Stimulated activated CD8-positive, alpha-beta memory T cell treated with anti-CD3 and anti-CD28 coated beads, Interleukin-4, amount 100 ng/mL, for 4 hours (primary cell): ENCODE measurements at places on chromosomes 1 and 21.

DNA sequence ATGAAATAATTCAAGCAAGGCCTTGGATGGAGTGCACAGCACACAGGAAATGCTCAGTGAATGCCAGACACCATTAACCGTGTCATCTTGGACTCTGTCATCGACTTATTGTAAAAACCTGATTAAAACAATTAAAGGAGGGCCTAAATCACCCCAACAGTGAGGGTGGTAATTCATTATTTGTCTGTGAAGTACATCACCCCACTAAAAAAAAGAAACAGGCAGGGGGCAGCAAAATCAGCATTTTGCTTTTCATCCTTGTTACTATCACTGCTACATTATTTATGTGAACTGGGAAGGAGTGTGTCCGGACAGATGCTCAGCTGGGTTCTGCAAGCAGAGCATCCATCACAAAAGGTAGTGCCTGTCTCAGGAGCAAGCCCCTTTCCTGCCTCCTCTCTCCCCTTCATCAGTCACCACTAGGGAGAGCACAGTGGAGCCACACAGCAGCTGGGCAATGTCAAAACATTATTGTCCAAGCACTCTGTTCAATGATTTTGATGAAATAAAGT, 98.5 kb downstream of the RERE start:
- DNase-seq = no peak

DNA sequence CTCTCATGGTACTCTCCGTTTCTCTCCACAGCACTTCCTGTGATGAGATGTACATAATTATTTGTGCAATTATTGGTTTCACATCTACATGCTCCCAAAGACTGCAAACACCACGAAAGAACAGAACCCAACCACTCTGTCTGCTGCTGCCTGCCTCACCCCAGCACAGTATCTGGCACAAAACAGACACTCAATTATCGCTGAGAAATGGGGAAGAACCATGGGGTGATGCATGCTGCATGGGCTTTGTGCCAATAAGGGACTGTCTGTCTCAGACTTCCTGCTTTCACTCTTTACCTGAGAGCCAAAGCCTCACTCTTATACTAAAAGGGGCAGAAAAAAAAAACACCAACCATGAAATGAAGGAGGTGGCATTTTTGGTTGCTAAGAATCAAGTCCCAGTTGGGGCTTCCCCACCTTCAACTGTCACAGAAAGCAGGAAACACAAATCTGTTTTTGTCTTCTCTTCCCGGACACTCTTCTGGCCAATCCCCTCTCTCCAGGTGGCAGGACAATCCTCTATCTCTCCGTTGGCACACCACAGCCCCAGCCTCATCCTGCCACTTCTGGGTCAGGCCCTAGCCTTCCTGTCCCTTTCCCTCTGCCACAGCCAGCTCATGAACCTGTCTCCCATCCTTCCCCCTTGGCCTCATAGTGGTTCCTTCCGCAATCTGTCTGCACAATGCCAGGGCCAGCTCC, 82.0 kb downstream of the TGFBR3 start:
- DNase-seq = peak; percentile 19

- no peak for DNase-seq
Measured at GRCh38 chr1:223304931-223305330, 59.0 kb downstream of the SUSD4 start.

- DNase-seq = no peak
Measured at GRCh38 chr21:42829954-42830353, 49.4 kb downstream of the WDR4 start.

- DNase-seq = no peak
Measured at GRCh38 chr1:232018231-232019025, 391.8 kb downstream of the DISC1 start.

GRCh38 chr1:68516066-68516465, 19.2 kb upstream of the DEPDC1 start:
- DNase-seq = no peak

GRCh38 chr1:1090424-1091343, 16.6 kb upstream of the RNF223 start:
- no peak for DNase-seq

- DNase-seq = no peak
Measured at GRCh38 chr21:44726826-44727225, 15.5 kb upstream of the TSPEAR start.

GRCh38 chr1:231070758-231071444, 30.8 kb upstream of the FAM89A start:
- DNase-seq = no peak

- DNase-seq = no peak
Measured at GRCh38 chr1:224506141-224506814, 71.7 kb upstream of the WDR26 start.

DNA sequence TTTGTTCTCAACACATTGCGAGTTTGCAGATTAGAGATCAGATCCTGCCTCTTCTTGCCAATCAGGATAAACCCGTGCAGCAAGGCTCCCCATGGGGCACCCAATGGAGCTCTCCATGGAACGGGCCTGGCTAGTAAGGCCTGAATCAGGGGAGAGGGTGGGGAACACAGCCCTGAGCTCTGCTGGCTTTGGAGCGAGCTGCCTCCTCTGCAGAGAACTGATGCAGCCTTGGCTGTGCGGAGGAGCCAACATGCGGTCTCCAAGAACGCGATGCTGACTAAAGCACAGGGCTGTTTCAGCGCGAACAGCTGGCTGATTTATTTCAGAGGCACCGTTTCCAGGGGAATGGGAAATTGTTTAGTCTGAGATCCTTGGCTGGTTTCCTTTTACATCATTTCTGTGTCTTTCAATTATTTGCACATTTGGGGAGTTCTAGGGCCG, 139.7 kb downstream of the TSEN15 start:
- DNase-seq = no peak

DNA sequence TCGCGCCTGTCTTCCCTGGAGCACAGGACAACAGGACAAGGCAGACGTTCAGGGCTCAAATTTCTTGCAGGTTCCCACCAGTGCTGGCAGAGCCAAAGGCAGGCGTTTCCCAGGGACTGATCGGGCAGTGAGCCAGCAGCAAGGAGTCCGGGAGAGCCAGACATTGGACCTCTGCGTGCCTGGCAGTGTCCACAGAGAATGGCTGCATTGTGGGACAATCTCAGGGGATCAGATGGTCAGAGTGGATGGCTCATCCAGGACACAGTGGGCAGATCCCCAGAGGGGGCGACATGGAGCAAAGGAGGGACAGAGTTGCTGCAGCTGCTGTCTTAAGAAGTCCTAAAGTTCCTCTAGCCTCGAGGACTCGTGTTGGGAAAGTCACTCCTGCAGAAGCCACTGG, 4.6 kb downstream of the TMEM63A start:
- DNase-seq = no peak

GRCh38 chr1:192589813-192590212, 14.2 kb downstream of the RGS1 start:
- no peak for DNase-seq

DNA sequence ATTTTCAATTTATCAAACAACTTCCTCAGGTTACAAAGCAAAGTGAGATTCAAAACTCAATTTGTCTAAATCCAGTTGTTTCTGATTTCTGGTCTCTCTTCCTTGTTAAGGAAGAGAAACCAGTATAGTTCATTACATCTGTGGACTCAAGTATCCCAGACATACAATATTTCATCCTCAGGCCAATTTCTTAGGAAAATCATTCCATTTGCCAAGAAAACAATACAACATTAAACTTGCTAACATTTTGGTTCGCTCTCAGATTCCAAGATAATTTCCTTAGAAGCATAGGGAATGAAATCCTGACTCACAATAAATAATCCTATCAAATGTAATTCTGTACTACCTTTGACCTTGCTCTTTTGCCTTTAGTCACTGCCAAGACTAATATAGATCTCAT, 11.2 kb upstream of the TTLL7 start:
- no peak for DNase-seq

GRCh38 chr1:87224201-87224600, 104.5 kb upstream of the LMO4 start:
- no peak for DNase-seq

GRCh38 chr1:53292690-53293089, 35.2 kb downstream of the LRP8 start:
- DNase-seq = no peak

GRCh38 chr1:198788561-198789064, 149.8 kb downstream of the PTPRC start:
- DNase-seq = no peak

DNA sequence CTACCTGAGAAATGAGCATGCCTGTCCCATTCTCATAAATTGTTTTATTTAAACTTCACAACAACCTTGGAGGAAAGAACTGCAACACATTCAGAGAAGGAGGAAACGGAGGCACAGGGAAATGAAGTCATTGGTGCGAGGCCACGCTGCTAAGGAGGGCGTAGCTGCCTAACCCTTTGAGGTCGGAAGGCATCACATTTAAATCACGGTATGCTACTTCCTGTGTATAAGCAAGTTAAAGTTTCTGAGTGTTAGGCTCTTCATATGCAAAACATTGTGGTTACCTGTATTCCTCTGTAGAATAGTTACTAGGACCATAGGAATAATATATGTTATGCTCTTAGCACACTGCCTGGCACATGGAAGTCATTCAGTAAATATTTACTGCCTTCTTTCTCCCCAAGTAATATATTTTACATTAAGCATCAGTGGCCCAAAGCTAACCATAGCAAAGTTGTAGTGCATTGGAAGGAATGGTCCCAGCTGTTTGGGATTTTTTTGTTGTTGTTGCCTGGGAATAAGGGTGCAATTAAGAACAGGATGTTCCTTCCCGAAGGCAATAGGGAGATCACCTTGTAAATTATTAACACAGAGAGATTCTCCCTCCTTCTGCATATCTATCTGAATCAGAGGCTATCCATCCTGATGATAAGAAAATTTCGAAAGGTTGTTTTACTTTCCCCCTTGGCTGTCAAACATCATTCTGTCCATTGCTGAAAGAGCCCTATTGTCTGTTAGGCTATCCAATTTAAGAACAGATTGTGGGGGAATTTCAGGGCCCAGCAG, 192.2 kb upstream of the C8B start:
- DNase-seq = no peak

DNA sequence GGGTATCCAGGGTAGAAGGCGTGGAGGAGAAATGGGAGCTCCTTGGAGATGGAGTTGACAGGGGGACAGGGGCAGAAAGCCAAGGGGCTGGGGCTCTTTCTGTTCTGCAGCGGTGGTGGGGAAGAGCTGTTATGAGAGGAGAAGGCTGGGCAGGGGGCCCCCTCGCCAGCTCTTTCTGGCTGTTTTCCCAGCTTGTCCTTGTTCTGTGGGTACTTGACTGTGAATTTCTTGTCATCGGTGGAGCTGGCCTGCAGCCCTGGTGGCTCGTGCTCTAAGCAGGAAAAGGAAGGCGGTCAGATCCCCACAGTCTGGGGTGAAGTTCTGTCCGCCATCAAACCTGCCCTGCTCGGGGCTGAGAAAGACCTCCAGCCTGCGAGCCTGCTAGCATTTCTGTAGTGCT, 7.6 kb downstream of the ZNF683 start:
- DNase-seq = no peak

- no peak for DNase-seq
Measured at GRCh38 chr1:183622884-183623785, 12.4 kb downstream of the ARPC5 start.

DNA sequence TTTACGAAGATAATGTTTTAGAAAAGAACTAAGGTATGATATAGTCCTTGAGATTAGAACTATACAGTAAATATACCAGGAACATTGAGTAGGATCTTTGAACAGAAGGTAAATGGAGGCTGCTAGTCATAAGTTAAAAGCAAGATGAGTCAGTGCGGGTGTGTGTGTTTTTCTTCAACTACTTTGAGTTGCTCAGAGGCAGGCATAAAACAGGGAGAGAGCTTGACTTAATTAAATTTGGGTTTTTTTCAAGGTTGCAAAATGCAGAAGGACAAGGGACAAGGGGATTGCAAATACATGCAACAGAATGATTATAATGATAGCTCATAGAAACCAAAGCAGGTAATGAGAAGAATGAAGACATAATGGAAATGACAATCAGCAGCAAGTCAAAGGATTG, 815.1 kb downstream of the NCAM2 start:
- no peak for DNase-seq

DNA sequence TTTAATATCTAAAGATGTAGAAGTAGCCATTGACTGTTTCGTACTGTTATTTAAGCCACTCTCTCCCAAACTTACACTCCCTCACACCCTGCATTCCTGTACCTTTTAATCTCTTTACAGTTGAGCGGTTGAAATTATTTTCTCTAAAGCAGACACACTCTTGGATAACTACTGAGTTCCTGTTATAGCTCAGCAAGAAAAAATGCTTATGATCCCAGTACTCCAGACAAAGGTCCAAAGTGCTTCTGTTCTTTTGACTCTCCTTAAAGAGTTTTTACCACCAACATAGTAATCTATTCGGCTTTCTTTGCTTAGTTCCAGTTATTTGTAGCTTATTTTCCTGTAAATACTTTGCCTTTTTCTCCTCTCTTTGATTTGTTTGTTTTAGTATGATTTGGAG, 100.1 kb downstream of the ATF6 start:
- no peak for DNase-seq

- no peak for DNase-seq
Measured at GRCh38 chr1:47235806-47236205, 3.8 kb upstream of the TAL1 start.

DNA sequence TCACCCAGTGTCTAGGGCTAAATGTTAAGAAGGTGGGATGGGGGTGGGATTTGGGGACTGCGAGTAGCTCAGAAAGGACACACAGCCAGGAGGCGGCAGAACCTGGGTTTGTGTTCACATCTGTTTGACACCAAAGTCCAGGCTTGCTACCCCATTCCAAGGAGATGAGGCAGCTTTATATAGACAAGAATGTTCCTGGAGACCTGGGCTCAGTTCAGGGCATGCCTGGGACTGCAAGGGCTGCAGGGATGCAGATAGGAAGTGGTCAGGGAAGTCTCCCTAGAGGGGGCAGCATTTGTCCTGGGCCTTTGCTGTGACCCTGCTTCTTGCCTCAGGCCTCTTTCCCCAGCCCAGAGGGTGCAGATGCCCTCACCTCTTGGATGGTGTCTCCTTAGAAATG, 16.3 kb downstream of the PADI3 start:
- no peak for DNase-seq
